ENCODE measurements at places on chromosomes 1 and 21.

- DNase-seq, result no peak
Measured at GRCh38 chr1:179774000-179774399, 30.9 kb downstream of the FAM163A start.

DNA sequence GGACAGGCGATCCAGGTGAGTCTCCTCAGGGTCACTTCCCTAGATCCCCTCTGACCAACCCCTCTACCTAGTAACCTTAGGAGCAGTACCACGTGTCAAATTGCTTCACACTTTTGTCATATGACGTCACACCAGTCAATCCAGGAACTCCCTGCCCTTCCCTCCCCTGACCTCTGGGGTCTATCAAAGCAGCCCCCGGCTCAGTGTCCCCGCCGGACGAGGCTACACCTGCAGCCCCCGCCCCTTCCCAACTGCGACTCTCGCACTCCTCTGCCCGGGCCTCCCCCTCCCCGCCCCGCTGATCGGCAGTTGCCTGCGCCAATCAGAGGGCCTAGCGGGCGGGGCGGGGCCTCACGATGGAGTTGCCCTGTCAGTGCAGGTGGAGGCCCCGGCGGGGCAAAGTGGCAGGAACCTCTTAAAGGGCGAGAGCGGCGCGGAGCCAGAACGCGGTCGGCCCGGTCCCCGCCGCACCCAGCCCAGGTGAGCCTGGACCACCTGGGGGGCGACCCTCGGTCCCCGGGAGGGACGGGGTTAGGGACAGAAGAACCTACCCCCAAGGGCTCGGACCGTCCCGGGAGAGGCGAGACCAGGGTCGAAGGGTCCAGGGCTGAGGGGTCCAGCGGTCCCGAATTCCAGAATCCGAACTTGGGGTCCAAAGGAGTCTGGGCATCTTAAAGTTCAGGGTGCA lies 27.5 kb upstream of the EPB41 start:
- no peak for DNase-seq

GRCh38 chr1:88877382-88877825 lies 14.0 kb downstream of the GTF2B start:
- DNase-seq, result no peak

DNA sequence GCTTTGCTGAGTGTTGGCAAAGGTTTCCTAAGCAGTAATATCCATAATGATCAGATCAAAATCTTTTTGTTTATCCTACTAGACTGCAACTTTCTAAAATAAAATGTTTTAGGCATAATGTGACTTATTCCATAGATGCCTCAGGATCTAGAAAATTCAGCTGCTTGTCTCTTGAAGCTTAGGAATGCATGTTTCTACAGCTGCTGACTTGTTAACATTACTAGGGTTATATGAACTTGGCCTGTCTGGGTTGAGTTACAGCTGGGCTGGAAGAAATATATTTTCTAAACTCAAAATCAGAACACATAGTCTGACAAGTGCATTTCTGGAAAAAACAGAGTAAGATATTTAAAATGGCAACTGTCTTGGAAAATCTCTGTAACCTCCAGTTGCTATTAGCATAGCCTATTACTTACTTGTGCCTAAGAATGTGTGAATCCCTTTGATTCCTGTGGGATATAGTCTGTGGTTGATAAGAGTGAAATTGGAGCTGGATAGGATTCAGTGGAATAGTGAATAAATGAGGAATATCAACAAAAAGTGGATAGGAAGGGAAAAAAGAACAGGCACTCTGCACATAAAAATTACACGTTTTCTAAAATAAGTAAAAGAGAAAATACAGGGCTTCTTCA lies 61.2 kb downstream of the RGS4 start:
- DNase-seq, result no peak

GRCh38 chr1:53662169-53662568 lies 76.8 kb downstream of the GLIS1 start:
- DNase-seq, result no peak

DNA sequence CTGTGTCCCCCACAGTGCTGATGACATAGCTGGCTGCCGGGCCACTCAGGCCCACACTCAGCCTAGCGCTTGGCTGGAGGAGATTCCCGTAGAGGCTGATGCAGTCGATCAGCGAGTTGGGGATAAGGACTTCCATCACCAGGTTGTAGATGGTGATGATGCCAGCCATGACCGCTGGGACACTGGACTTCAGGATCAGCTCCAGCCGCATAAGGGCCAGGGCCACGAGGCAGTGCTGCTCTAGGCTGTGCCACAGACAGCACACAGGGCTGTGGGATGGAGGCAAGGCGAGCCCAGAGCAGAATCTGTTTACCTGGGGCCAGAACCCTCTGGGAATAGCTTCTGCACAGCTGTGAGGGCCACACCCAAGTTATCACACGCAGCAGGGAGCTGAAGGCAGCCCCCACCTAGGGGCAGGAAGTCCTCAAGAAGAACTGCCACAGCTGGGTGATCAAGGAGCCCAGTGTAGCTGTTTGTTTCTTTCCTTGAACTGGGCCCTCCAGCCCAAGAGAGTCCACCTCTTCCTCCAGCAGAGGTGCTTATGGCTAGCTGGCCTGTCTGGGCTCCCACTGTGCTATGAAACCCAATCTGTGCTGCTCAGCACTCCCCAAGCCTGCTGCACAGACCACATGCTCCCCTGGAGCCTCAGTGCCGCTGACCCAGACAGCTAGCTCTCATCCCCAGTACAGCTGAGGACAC lies 6.2 kb downstream of the SLC2A1 start:
- DNase-seq, result no peak

DNA sequence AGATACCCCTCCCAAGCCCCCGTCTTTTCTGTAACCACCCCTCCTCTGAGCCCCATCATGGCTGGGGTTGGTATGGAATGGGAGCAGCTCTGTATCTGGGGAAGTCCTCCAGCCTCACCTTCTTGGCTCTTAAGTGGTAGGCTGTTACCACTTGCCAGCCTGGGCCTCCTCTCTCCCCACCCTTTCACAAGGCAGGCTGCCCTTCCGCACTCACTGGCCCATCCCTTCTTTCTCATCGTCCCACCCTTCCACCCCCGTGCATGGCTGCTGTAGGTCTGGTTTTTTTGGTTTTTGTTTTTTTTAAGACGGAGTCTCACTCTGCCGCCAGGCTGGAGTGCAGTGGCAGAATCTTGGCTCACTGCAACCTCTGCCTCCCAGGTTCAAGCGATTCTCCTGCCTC lies 5.2 kb downstream of the CYB561D1 start:
- no peak for DNase-seq

- no peak for DNase-seq
Measured at GRCh38 chr1:33180911-33181890, 642 bp downstream of the TRIM62 start.

DNA sequence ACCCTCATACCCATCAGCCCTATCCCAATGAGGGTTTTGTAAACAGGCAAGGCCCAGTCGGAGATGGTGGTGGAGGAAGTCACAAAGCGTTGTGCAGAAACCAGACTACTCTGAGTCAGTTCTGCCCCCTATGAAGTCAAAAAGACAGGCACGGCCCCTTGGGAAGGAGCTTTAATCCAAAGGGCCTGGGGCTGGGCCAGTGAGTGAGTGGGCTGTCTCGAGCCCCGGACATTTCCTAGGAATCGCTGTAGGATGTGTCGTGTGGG lies 442 bp upstream of the AHCYL1 start:
- no peak for DNase-seq
